ACHN (cell line): ENCODE measurements at places on chromosomes 4 and X.

- DNase-seq = peak; percentile 1
These were observed 58.6 kb upstream of the P2RY10 start for GRCh38 chrX:78886550-78886949.

DNA sequence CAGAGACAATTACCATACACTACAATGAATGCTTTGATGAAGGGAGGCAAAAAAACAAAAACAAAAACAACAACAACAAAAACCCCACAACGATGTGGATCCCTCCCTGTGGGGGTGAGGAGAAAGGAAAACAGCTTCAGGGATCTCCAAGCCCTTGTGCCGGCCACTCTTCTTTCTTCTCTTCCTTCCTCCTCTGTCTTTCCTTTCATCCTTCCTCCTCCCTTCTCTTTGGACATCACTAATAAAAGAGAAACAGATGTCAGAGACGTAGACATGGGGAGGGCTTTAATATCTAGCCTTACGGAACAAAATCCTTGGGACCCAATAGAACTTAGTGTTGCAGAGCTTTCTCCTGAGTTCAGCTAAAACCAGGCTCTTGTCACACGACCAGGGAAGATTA lies 18.8 kb upstream of the STX18 start:
- no peak for DNase-seq

DNA sequence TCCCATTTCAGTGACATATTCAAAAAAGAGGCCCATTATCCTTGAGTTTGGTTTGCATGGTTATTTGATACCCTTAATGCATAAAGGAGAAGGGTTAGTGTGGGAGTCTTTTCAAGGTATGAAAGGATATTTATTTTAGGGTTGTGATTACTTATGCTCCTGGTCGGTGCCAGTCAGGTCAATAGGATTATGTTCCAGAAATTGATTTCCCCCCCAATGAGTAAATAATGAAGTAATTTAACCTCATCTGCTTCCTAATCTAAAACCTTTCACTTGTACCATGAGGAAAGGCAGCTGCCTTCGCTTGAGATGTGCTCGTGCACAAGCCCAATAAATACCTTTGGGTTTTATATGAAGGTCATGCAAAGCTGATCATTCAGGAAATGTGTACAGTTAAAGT lies 55.0 kb upstream of the NR0B1 start:
- no peak for DNase-seq

DNA sequence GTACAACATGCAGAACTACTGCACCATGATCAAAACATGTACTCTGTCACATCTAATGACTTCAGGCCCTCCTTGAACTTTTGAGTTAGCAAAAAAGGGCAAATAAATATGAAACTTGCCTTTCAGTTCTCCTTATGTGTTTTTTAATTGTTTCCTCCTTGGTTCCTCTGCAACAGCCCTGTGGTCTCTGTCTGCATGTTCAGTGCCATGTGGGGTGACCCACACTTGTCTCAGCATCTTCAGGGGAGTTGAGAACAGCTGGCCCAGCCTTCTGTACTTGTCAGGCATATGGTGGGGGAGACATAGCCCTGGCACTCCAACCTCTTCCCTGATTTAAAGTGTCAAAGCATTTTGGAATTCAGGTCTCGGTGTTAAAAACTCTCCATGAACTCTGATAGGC lies 188.0 kb upstream of the PGRMC2 start:
- no peak for DNase-seq

GRCh38 chrX:41029332-41029731 lies 55.9 kb upstream of the USP9X start:
- DNase-seq = no peak
